ENCODE measurements at places on chromosomes 5 and 9. TPM values are rescaled to one million over a fixed set of nuclear protein-coding genes. Genes with fewer than 3 reads are reported as not detected.

Gene SFXN1
- 47.8 TPM for polyA plus RNA-seq

Gene PCDHB4
- polyA plus RNA-seq = 2.4 TPM

Gene SPEF2
- 24.6 TPM for polyA plus RNA-seq

GRCh38 chr9:18071651-18072060 lies 402.3 kb upstream of the ADAMTSL1 start:
- no peak for DNase-seq

DNA sequence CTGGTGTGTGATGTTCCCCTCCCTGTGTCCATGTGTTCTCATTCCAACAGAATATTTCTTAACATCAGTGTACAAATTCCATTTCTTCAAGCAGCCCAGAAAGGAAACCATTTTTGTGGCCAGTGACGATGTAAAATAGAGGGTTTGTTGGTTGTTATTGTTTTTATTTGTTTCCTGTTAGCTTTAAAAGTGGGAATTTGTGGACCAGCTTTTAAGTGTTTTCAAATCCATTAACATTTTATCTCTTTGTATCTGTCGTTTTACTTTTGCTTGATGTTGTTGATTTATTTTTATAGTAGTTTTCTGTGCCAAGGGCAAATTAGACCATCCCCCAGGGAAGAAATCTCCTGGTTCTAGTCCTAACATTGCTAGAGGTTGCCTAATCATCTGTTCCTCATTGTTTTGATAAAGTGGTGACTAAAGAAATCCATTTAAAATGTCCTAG lies 100.0 kb downstream of the GDNF start:
- no peak for DNase-seq

DNA sequence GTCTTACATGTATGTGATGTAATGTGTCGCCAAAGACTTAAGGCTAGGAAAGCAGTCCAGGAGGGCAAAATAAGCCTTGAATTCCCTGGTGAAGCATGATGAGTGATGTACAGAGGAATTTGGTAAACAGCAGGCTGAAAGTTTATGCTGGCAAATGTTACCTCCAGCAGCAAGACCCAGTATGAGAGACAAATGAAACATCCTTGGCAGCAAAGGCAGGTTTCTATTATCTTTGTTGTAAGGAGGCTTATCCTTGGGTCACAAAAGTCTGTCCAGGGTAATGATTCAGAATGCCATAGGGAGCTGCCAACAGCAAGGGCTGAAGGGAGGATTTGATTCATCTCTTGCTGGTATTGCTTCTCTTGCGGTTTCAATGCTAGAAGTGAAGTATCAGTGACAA lies 75.9 kb upstream of the HTR4 start:
- no peak for DNase-seq

GRCh38 chr9:113599646-113600022 lies 136.1 kb downstream of the RGS3 start:
- DNase-seq = no peak
